ENCODE measurements at places on chromosomes 7 and 10.

- DNase-seq, result no peak
Observed at GRCh38 chr7:130009848-130010688, 41.1 kb downstream of the ZC3HC1 start.

- DNase-seq, result no peak
Observed at GRCh38 chr7:27123007-27123476, 7.5 kb downstream of the HOXA4 start.

GRCh38 chr7:2613098-2613930 is 18.5 kb upstream of the TTYH3 start:
- DNase-seq, result no peak

GRCh38 chr7:90824386-90825307 is 228.5 kb downstream of the CDK14 start:
- DNase-seq, result no peak

- DNase-seq, result no peak
Observed at GRCh38 chr7:73909996-73910395, 49.0 kb downstream of the TMEM270 start.

DNA sequence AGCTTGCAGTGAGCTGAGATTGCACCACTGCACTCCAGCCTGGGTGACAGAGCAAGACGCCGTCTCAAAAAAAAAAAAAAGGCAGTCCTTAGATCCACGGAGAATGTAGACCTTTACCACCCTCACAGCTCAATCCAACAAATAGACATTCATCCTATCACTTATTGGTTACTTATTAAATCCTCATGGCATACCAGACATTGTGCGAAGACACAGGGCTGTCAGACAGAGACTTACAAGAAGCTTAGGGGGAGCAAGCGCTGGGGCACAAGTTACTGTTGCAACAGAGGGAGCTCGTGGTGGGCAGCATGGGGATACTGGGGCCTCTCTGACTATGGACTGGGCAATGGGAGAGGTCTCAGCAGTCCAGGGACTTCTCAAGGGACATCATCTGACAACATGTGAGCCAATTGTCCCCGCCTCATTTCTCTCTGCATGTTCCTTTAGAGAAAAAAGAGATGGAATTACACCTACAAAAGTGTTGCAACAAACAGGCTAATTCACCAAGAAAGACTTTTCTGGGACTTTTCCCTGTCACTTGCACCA is 82.8 kb upstream of the TNS3 start:
- DNase-seq, result no peak

- DNase-seq, result no peak
Observed at GRCh38 chr7:43825391-43825808, 43.9 kb downstream of the MRPS24 start.

GRCh38 chr10:11874568-11875493 is 51.7 kb downstream of the PROSER2 start:
- DNase-seq, result no peak

GRCh38 chr10:48288661-48289060 is 14.2 kb upstream of the FRMPD2 start:
- DNase-seq, result no peak

DNA sequence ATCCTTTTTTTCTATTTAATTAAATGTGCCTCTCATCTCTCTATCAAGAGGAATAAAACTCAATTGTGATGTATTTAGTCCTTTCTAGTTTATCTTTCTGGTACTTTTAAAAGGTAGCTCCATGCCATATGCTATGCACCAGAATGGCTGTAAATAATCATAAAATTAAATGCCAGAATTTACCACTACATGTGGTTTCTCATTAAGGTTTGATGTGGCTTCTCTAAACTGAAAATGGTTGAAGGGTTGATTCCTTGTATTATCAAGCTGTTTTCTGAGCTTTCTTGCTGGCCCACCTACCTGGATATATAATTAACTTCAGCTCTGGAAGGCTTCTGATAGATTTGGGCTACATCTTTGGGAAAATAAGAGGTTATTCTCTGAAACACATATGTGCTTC is 171.9 kb upstream of the RHOBTB1 start:
- no peak for DNase-seq

- DNase-seq, result no peak
Observed at GRCh38 chr7:141691540-141691939, 10.4 kb downstream of the DENND11 start.

Measured in esophagus squamous epithelium (tissue), 5 donors.